G401 (cell line): ENCODE measurements at places on chromosomes 16 and 17. TPM values are rescaled to one million over a fixed set of nuclear protein-coding genes. Genes with fewer than 3 reads are reported as not detected.
A peak's percentile ranks its signal among the peaks of the same experiment; 100 is the strongest.

DNA sequence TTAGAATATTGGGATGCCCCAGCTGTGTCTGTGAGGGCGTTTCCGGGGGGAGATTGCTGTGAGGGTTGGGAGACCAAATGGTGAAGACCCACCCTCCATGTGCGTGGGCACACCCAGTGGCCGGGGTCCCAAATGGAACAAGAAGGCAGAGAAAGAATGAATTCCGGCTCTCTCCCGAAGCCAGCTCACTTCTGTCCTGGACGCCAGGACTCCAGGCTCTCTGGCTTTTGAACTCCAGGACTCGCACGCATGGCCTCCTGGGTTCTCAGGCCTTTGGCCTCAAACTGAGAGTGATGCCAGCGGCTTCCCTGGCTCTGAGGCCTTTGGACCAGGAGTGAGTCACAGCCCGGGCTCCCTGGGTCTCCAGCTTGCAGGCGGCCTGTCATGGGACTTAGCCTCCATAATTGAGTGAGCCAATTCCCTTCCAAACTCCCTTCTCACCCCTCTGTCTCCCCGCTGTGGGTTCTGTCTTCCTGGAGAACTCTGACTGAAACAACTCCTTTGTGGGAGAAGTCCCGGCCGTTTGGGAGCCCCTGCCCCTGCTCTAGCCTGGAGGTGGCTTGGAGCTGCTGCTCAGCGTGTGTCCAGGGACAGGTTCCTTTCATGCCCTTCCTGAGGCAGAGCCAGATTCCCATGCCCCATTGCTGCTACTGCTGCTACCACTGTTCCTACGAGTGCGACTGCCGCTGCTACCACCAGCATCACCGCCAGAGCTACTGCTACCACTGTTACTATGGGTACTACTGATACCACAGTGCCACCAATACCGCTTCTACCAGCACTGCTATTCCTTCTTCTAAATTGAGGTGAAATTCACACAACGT is 49.8 kb upstream of the CBX4 start:
- DNase-seq: no peak

- no peak for DNase-seq
These were observed 1.5 kb upstream of the RPL38 start for GRCh38 chr17:74201948-74202347.

DNA sequence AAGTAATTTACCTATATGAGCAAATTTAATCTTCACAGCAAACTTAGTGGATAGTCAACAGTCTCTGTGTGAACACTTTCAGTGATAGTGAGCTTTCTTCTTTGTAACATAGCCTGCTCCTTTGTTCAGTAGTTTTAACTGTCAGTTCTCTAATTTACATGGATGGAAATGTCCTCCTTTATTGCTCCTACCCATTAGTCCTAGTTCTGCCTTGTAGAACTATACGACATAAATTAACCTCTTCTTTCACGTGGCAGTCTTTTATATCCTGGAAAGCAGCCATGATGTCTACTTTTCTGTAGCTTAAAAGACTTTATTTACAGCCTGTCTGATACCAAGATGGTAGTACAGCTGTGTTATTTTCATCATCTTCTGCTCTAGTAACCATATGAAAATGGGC is 143.6 kb downstream of the TANC2 start:
- no peak for DNase-seq

DNA sequence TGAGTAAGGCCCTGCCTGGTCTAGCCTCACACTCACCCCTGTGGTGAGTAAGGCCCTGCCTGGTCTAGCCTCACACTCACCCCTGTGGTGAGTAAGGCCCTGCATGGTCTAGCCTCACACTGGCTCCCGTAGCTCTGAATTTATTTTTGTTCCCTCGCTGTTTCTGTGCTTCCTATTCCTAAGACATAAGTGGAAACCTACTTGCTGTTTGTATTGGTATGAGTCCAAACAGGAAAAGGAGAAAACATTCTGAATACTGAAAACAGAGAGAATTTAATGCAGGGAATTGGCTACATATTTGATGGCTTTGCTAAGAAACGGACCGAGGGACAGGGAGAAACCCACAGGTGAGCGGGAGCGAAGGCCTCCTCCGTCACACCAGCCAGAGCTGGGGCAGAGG is 267.8 kb downstream of the FOXL1 start:
- no peak for DNase-seq

Gene TTC19
- 27.4 and 35.9 TPM in 2 replicates for total RNA-seq

GRCh38 chr16:57245472-57246113 is 534 bp downstream of the ARL2BP start:
- peak; percentile 46 for DNase-seq

- DNase-seq: no peak
These were observed 691.4 kb upstream of the EEF2KMT start for GRCh38 chr16:5789033-5789432.

Gene HEATR9
- total RNA-seq: not detected in 2 replicates

- peak; percentile 1 for DNase-seq
These were observed 304.4 kb downstream of the FOXL1 start for GRCh38 chr16:86882586-86883280.

DNA sequence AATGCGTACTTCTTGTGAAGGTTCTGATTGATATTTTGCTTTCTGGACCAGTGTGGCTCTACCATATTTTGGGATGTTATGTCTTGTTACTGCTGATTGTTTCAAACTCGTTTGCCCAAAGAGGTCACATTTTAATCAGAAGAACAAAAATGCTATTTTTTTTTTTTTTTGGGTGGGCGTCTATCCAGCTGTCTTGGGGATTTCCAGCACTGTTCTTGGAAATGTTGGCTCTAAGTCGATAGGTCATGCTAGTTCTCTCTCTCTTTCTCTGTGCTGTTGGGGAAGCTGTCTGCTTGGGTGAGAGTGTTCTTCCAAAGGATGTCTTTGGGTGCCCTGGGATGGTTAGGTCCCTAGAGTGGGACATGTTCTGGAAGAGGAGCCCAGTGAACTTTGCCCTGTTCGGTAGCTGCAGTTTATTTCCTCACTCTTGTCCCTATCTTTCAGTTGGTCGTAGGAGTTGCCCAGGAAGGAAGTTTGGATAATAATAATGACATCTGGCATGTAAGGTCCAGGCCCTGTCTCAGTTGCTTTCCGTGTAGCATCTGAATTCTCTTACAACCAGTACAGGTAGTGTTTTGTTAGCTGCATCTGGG is 2.9 kb downstream of the IRF8 start:
- DNase-seq: no peak

Gene UNC45B
- not detected in 2 replicates for total RNA-seq

GRCh38 chr16:50902457-50902856 is 160.6 kb downstream of the CYLD start:
- DNase-seq: no peak

Gene RAC3
- total RNA-seq: 176 and 261 TPM in 2 replicates

DNA sequence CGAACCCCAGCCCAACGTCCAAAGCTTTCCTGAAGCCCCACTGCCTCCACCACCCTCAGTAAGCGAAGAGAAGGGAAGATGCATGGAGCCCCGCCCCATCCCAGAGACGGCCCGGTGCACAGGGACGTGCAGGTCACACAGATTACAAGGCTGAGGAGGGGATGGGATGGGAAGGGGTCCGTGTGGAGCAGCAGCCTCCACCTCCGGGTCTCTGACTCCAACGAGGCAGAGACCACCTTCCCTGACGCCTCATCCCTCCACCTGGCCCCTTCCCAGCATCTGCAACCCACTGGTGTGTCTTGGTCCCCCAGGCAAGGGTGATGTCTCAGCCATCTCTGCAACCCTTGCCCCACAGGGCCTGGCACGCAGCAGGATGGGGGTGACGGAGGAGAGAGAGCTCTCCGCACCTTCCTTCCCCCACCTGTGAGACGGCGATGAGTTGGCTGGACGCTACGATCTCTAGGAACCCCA is 58.5 kb downstream of the TBC1D16 start:
- DNase-seq: no peak

Gene KRT33A
- not detected in 2 replicates for total RNA-seq

Gene GABARAP
- 227 and 249 TPM in 2 replicates for total RNA-seq

DNA sequence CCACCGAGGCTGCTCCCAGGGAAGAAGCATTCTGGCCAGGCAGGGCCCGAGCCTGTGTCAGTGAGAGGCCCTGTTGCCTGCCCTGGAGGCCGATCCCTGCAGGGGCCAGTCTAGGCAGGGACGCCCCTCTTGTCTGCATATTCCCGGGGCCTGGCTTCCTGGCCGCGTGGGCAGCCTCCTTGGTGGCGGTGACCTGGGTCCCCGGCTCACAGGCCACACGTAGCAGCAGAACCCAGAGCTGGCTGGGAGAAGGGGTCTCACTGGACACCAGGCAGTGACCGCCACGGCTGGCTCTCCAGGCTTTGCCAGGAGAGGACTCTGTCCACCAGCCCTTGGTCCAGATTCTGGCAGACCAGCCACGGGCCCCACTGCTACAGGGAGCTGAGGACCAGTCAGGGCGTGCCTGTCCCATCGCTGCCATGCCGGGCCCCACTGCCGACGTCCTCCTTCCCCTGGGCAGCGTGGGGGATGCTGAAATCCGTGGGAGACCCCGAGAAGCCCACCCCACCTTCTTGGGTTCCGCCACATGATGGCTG is 3.7 kb upstream of the CACNA1H start:
- DNase-seq: no peak

GRCh38 chr17:50348522-50349242 is 2.8 kb downstream of the XYLT2 start:
- no peak for DNase-seq

DNA sequence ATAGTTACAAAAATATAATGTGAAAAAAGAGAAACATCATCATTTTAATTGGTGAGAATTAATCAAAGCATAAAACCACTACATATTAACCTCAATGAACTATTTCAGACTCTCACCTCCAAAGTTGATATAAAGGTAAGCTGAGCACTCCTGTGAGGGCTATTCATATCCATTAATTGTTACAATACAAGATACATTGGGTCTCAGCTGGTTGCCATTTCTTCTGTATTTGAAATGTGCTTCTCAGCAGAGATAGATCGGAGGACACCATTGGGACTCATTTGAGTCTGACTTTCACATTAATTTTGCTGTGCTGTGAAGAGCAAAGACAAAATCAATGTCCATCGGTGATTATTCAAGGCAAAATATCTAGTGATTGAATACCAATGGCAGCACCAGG is 459.5 kb upstream of the GOT2 start:
- no peak for DNase-seq

DNA sequence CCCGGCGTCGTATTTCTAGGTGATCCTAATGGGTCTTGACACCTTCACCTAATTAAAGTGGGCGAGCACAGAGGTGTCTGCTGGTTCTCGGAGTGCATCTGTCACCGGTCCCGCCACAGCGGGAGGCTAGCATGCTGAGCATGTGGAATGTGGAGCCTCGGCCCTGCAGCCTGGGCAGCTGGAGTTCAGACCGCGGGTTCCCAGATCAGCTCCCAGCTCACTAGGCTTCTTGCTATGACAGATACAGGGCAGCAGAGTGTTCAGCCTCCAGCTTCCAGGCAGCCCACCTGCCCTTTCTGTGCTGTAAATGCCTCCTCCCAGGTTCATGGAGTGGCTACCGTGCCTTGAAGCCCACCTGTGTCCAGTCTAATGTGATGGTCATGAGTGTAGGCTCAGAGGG is 166.7 kb downstream of the CPPED1 start:
- DNase-seq: no peak

Gene KRT39
- total RNA-seq: not detected in 2 replicates

Gene ADCY7
- total RNA-seq: 0.31 and 1.7 TPM in 2 replicates

Gene TERF2IP
- total RNA-seq: 23.8 and 34.3 TPM in 2 replicates

Gene HNF1B
- not detected in 2 replicates for total RNA-seq

DNA sequence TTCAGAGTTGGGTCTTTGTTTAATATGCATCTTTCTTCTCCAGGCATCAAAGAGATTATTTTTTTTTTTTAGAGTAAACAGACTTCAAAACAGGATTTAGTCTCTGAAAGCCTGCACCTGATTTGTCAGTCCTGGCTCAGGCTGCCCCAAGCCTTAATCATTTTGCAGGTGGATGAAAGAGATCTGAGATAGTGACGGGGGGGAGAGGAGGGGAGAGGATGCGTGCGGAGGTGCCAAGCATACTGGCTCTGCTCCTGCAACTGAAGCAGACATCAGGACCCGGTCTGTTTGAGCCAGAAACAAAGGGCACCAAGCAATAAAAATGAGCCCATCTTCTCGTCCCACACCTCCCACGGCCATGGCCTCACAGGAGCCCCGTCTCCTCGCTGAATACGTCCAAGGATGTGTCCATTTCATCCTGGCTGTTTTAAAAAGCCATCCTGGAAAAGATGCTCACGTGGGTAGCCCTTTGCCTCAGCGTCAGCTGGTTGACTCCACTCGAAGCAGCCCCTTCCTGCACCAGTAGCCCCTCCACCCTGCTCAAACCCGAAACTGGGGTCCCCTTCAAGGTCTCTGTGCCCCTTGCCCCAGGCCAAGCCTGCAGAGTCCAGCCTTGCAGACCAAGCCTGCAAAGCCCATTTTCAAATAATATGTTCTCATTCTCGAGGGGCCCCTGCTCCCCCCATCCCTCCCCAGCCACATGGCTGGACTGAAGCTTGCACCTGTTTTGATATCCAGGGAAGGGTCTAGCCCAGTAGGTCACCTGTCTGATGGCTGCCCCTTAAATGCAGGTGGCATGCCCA is 84.8 kb upstream of the TNRC6C start:
- DNase-seq: peak; percentile 50

Gene CD300E
- total RNA-seq: not detected in 2 replicates

DNA sequence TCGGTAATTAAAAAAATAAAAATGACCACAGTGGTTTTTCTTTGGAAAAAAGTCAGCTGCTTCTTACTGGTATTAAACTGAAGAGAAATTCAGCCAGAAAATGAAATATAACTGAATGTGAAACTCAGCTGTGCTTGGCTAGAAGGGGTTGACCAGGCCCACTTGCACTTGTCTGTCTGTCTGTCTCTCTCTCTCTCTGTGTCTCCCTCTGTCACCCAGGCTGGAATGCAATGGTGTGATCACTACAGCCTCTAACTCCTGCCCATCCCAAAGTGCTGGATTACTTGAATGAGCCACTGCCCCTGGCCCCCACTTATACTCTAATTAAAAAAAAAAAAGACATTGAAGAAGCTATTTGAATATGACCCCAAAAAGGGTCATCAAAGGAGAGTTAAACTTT is 17.3 kb upstream of the AKAP1 start:
- DNase-seq: no peak

DNA sequence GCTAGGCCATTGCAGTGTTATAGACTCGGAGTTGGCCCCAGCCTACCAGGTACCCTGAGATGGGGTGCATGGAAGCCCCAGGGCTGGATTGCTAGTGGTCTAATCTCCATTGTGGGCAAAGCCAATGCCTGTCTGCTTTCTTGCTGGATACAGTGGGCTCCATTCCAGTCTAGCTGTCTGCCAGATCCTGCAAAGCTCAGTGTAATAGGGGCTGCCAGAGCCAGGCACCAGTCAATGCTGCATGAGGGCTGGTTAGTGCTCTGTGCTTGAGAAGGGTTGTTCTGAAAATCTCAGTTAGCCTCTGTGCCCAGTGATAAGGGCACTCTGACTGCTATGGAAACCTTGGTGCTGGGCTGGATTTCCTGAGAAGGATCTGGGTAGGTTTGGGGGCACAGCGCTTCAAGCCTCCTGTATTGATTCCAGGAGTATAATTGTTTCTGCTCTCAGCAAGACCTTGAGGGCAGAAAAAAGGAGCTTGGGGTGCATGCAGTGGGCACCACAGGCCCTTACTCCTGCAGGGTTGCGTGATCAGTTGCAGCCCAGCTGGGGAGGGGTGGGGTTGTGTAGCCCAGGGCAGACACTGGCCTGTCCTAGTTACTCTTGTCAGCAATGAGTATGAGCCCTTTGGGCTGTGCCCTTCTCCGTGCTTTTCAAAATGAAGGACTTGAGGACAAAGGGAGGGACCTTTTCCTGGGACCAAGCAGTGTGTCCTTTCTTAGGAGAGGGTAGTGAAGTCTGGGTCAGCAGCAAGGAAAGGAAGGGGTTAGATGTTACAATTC is 19.0 kb downstream of the SMPD3 start:
- DNase-seq: peak; percentile 47

GRCh38 chr16:66457888-66458287 is 30.8 kb downstream of the BEAN1 start:
- no peak for DNase-seq

Gene RNF222
- total RNA-seq: 0.03 TPM in 1 of 2 replicates, not detected in the other
